SK-N-DZ (cell line): ENCODE measurements at places on chromosomes 2 and 18.

DNA sequence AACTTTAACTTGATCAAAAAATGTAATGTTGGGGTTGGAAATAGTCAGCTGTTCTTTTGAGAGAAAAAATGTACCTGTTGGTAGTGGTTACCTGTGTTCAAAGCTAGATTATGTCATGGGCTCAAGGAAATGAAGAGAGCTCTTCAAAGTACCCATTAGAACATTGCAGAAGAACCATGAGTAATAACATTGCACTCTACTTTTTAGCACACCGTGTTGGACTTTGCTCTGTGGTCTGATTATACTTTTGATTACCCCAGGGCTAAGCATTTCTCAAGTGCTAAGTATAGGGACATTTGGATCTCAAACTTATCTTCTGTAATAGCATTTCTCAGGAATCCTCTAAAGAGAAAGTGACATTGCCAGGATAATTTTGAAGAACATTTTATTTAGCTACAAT, 1122.8 kb upstream of the CELF4 start:
- DNase-seq = no peak

DNA sequence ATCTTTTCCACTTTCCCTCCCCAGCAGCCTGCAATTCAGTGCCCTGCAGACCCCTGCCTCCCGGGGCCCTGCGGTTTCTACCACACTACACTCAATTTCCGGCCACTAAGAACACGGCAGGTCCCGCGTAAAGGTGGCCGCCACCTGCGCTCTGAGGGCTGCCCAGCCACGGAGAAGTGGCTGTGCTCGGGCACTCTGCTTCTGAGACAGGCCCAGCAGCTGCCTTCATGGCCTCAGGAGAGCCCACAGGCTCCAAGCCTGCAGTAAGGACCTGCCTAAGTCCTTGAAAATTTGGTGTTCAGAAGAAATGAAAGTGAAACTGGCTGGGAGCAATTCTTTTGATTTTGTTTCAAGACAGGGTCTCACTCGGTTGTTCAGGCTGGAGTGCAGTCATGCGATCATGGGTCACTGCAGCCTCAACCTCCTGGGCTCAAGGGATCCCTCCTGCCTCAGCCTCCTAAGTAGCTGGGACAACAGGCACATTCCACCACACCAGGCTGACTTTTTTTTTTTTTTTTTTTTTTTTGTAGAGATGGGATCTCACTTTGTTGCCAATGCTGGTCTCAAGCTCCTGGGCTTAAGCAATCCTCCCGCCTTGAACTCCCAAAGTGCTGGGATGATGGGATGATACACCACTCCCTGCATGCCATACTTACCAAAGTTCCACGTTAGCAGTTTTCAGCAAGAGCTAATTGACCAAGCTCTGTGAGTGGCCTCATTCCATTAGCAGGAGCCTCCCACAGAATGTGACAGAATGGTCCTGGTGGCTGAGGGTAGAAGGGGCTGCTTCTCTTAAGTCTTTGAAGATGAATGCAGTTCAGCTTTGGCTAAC, 14.6 kb upstream of the ALPP start:
- DNase-seq = no peak

DNA sequence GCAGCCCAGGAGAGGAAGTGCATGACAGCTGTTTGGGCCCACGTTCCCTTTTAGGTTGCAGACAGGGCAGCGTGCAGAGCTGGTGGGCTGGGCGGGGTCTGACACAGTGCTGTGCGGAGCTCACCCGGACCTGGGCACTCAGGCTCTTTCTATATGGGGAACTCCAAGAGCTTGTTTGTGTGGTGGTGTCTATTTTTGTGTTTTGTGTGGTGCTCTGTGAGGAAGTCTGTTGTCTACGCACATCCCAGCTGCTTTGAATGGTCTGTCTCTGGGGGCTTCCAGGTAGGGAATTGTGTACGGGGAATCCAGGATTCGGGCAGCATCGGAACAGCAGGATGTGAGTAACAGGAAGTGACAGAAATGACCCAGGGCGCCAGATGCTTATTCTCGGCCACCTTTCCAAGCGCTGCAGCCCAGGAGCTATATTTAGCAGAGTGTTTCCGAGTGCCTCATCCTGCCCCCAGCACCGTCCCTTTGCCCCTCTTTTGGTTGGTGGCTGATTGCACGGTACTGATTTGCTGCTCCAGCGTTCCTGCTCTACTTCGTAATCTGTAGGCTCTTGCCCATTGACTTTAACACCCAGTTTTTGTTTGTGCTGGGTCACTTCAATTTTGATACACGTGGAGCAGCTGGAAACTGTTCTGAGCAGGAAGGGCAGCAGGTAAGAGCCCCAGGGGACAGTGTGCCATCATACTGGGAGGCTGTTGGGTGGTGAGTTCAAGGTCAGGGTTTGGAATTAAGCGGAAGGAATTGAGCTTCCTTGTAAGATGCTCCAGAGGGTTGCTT, 64.7 kb downstream of the DGKD start:
- DNase-seq = no peak

DNA sequence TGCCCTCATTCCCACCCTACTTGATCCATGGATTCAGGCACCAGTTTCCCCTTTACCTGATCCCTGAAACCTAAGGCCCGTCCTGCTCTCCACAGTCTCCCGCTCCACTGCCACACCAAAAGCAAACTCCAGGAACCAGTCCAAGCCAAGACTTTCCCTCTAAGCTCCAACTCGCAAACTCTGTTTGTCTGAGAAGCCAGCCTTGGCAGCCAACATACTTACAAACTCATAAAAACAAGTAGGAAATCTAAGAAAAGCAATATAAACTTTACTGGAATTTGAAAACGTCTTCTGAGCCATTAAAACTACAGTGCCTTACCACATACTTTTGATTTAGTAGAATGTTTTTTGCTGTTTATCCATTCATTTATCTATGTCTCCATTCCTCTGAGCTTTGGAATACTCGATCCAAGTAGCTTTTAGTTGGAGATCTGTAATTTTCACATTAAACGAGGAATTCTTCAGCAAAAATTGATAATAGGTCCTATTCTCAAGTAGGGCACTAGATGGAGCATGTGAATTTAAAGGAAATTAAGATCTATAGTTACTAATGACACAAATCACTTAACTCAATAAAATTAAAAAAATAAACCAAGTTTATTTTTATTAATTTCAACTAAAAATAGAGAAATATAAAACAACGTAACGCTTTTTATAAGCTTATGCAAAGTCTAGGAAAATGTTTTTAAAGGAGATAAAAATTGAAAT, 199.7 kb downstream of the MYO3B start:
- no peak for DNase-seq

- peak; percentile 35 for DNase-seq
Observed at GRCh38 chr2:189982780-189983394, 79.6 kb downstream of the MSTN start.

- no peak for DNase-seq
Observed at GRCh38 chr2:109054865-109055264, 65.8 kb upstream of the EDAR start.

- no peak for DNase-seq
Observed at GRCh38 chr2:236163471-236164200, 4.5 kb downstream of the GBX2 start.

GRCh38 chr18:58616446-58616845, 12.4 kb downstream of the ALPK2 start:
- no peak for DNase-seq

- no peak for DNase-seq
Observed at GRCh38 chr2:178282075-178282815, 87.9 kb downstream of the OSBPL6 start.

GRCh38 chr2:25042321-25043240, 705 bp downstream of the EFR3B start:
- DNase-seq = peak; percentile 43

DNA sequence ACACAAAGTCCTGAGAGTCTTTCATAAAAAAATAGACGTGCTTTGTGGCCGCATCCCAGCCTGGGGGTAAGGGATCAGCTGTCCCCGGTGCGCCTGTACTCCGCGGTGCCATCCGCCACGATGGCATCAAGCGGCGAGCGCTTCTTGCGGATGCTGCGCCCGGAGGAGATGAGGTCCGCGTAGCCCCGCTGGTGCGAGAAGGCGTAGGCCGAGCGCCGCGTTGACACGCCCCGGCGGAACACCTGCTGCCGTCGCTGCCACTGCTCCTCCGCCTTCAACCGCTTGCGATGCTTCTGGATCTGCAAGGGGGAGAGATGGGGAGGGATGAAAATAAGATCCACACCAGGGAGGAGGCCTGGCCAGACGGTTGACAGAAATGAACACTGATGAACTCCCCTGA, 26.8 kb upstream of the NARS1 start:
- DNase-seq = no peak

GRCh38 chr18:10244341-10244740, 210.1 kb upstream of the APCDD1 start:
- DNase-seq = no peak

DNA sequence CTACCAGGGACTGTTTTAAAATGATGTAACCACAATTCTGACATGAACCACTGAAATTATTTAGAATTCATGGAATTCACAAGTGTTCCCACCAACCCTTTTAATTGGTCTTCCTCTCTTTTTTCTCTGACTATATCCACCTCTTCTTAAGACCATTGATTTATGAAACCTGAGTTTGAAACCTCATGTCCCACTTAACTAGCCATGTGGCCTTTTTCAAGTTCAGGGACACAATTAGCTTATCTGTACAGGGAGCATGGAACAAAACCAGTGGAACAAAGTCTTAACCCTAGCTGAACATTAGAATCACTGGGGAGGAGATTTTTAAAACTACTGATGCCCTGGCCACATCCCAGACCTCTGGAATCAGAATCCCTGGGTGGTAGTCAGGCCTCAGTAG, 41.6 kb upstream of the TMEM163 start:
- DNase-seq = peak; percentile 63

DNA sequence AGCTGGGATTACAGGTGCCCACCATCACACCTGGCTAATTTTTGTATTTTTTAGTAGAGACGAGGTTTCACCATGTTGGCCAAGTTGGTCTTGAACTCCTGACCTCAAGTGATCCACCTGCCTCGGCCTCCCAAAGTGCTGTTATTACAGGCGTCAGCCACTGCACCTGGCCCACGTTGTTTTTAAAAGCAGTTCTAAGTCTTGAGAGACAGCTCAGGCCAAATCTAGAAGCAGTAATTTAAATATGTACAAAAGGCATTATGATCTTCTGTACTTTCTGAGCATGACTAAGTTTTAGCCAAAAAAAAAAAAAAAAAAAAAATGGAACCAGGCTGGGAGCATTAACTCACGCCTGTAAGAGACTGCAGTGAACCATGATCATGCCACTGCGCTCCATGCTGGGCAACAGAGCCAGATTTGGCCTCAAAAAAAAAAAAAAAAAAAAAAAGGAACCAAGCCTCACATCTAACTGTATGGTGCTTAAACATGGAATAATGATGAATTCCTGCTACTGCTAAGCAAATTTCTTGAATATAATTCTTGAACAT, 4.0 kb downstream of the ABHD3 start:
- DNase-seq = no peak

GRCh38 chr18:13726972-13727331, 479 bp downstream of the RNMT start:
- DNase-seq = no peak

- DNase-seq = no peak
Observed at GRCh38 chr2:151037434-151037833, 224.2 kb downstream of the RBM43 start.

DNA sequence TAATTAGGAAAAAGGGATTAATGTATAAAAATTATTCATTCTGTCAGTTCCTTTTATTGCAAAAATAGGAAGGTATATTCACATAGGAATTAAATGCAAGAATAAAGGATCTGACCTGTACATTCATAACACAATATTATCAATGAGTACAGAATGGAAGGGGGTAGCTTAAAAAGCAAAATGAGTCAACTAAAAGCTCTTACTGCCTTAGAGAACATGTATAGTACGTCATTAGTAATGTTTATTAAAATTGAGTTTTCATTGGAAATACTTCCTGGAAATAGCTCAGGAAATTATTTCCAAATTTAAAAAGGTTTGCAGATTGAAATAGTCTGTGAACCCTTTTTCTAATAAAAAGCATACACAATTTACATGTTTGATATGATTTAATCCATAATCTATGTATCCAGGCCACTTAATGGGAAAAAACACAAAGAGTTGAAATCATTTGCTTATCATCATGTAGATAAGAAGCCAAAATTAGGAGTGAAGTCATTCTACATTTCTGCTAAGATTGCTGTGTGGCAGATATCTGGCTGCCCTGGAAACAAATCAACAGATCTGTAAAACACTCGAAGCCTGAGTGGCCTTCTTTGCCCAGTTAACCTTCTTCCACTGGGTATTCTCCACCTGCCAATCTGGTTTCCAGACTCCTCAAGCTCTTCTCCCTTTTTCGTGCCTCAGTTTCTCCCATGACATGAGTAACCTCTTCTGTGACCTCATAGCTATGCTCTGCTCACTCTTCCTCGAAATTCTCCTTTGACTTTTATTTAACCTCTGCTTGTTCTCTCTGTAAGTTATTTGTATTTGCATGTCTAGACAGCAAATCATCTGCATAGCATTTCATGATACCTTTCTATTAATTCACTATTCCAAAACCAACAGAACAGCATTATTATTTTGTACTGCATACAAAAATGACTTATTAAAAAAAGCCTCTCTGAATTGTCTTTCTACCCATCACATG, 181.2 kb upstream of the REV1 start:
- no peak for DNase-seq

- no peak for DNase-seq
Observed at GRCh38 chr2:72425996-72426395, 278.3 kb upstream of the CYP26B1 start.

DNA sequence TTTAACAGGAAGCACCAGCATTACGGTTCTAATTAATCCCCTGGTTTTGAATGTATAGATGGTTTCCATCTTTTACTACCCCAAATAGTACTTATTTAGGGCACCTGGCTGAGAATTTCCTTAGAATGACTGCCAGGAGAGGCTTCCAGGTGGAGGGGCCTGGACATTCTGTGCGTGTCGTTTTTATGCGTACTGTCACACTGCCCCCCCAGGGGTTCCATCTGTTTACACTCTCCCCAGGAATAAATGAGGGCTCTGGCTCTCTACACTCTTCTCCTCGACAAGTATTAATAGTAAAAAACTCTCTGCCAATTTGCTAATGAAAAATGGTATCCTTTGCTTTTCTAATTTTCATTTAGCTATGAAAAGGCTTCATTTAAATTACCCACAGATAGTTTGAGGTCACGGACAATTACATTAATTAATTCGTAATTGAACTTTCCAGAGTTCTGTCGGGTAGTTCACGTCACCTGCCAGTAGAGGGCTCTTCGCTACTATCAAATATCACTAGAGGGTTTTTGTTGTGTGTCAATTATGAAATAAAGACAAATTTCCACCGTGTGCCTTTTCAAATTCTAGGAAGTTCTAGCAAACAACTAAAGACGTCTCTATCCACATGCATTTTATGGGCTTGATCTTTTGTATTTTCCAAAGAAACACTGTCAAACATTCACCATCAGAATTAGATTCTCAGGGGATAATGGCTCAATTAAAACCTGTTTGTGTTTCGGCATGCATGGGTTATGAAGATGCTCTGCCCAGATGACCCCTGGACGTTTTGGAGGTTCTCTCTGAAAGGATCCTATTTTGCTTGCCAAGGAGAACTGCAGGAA, 88.8 kb upstream of the ASB18 start:
- peak; percentile 24 for DNase-seq

DNA sequence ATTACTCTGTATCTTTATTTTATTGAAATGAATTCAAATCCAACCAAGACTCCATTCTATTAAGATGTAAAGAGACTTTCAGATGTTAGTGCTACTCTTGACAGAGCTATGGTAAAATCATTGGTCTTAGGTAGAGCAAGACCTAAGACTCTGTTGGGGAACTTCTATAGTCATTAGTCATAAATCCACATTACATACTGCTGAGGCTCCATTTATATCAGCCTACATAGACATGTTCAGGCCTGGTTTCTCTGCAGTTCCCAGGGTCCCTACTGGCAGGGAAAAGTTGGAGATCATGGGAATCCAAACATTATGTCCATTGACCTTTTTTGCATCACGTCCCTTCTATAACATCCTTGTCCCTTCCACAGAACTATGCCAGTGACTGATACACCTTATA, 580.4 kb upstream of the ZEB2 start:
- no peak for DNase-seq

- peak; percentile 52 for DNase-seq
Observed at GRCh38 chr18:58045242-58046092, 1.4 kb downstream of the NEDD4L start.
